ENCODE measurements at places on chromosomes 6 and 20.

GRCh38 chr6:55388211-55388610 is 60.9 kb downstream of the GFRAL start:
- DNase-seq, result no peak

- no peak for DNase-seq
Measured at GRCh38 chr6:16696496-16696895, 64.8 kb downstream of the ATXN1 start.

- DNase-seq, result no peak
Measured at GRCh38 chr20:39713076-39713840, 751.1 kb downstream of the DHX35 start.

DNA sequence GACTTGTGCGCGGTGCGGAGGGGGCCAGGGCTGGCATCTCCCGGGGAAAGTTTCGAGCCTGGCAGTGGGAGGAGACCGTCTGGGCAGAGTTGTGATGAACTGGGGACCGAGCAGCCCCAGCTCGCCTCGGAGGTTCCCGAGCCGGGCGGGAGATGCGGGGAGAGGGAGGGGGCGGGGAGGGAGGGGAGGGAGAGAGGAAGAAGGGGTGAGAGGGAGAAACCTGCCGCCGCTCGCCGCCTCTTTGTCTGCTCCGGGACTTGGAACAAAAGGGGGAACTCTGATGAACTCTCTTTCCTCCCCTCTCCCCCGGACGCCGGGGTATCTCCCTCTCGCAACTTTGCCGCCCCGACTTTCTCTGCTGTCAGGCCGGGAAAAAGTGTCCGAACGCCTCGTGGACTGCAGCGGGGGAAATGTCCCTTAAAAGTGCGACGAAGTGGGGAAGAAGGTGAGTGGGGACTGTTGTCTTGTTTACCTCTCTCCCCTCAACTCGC is 72.7 kb downstream of the SOX4 start:
- DNase-seq, result no peak

- DNase-seq, result no peak
Measured at GRCh38 chr6:134590449-134590848, 272.5 kb upstream of the SGK1 start.

DNA sequence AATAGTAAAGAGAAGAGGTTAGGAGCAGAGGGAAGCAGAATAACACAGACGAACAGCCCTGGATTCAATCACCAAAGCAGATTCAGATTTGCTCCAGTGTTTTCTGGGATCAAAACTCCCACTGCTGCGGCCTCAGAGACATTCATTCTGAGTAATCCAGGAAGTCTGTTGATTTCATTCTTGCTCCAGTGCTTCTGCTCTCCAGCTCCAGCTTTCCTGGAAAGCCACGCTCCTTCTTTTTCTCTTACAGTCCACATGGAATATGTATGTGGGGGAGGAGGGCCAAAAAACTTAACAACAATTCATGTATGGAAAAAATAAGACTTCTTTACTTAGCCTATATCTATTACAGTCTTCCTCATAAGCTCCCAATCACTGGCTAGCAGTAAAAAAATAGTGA is 26.4 kb upstream of the UST start:
- no peak for DNase-seq

- peak; percentile 16 for DNase-seq
Measured at GRCh38 chr6:112153926-112154607, 66.7 kb downstream of the FAM229B start.

DNA sequence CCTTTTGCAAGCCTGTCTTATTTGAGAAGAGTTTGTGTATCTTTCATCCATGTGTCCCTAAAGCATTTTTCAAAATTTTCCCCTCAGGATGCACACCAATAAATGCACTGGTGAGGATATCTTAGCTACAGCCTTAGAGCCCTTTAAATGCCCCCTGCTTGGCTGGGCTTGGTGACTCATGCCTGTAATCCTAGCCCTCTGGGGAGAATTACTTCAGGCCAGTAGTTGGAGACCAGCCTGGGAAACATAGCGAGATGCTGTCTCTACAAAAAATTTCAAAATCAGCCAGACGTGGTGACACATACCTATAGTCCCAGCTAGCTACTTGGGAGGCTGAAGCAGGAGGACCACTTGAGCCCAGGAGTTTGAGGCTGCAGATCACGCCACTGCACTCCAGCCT is 33.8 kb upstream of the PLCB4 start:
- DNase-seq, result no peak

DNA sequence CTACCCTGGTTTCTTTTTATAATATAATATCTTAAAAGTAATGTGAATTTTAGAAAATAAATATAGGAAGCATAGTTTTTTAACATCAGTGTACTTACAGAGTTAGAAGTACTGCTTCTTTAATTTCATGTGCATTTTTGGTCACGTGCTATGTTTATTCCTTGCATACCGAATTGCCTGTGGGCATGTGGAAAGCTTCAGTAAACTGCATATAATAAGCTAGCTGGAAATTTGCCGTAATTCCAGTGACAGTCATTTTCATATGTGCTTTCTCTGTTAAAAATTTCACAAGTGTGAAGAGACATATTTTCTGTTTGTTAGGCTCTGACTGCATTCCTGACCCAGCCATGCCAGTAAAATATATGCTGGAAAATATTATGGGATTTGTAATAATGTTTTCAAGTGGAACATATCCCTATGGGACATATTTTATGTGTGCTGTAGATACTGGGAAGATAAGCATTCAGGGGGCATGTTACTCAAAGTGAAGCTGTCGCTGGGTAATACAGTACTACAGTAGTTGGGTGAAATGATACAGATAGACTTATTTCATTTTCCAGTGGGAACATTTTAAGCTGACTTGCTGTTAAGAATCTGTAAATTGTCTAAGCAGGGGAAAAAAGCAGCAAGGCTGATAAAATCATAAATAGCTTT is 616.7 kb downstream of the FRK start:
- no peak for DNase-seq

DNA sequence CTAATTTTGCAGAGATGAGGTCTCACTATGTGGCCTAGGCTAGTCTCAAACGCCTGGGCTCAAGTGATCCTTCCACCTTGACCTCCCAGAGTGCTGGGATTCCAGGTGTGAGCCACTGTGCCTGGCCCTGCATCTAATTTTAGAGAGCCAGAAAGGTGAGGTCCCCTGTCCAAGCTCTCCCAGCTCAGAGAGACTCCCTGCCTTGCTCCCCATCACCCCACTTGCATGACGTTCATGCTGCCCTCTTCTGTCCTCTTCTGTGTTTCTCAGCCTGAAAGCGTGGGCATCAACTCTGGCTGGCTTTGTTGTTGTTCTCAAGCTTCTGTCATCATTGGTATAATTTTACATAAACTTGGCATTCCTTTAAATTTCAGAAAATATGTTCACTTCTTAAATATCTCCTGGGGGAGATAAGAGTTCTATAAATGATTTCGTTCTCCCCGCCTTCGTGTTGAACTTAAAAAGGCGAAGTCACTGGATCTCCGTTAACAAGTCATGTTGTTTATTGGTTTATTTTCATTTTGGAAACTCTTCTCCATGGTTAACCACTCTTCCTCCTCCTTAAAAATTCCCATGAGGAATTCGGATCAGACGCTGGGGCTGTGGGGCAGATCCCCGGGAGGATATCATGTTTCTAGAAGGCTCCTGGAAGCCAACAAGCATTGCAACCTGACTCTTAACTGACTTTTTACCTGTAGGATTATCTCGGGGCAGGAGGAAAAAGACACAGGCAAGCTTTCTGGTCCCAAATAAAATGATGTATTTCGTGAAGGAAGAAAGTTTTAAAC is 13.2 kb upstream of the PARD6B start:
- no peak for DNase-seq

- DNase-seq, result no peak
Measured at GRCh38 chr6:30724906-30725667, 4.9 kb downstream of the TUBB start.

GRCh38 chr6:113178349-113178748 is 678.8 kb upstream of the MARCKS start:
- DNase-seq, result no peak

- DNase-seq, result no peak
Measured at GRCh38 chr6:79813143-79813850, 134.1 kb downstream of the ELOVL4 start.

- no peak for DNase-seq
Measured at GRCh38 chr6:111610548-111611172, 5.0 kb upstream of the TRAF3IP2 start.

GRCh38 chr6:157774153-157775135 is 48.6 kb upstream of the SNX9 start:
- no peak for DNase-seq

DNA sequence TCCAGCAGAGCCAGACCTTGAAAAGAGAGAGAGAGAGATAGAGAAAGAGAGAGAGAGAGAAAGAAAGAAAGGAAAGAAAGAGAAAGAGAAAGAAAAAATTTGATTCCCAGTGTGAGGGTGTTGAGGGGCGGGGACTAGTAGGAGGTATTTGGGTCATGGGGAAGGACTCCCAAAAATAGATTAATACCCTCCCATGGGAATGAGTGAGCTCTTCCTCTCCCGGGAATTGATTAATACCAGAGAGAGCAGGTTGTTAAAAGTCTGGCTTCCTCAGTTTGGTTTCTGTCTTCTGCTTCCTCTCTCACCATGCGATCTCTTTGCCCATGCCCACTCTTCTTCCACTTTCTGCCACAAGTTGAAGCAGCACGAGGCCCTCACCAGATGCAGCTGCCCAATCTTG is 28.8 kb upstream of the CFAP206 start:
- no peak for DNase-seq

- peak; percentile 15 for DNase-seq
Measured at GRCh38 chr6:46781478-46782378, 11.5 kb upstream of the MEP1A start.

- no peak for DNase-seq
Measured at GRCh38 chr20:20734475-20734948, 22.1 kb upstream of the RALGAPA2 start.

- no peak for DNase-seq
Measured at GRCh38 chr20:20594171-20594530, 118.3 kb downstream of the RALGAPA2 start.

GRCh38 chr6:119274197-119274595 is 75.4 kb downstream of the MAN1A1 start:
- DNase-seq, result no peak

GRCh38 chr6:147000545-147001488 is 203.4 kb upstream of the STXBP5 start:
- no peak for DNase-seq

GRCh38 chr6:122833021-122833491 is 44.0 kb downstream of the SMPDL3A start:
- no peak for DNase-seq

DNA sequence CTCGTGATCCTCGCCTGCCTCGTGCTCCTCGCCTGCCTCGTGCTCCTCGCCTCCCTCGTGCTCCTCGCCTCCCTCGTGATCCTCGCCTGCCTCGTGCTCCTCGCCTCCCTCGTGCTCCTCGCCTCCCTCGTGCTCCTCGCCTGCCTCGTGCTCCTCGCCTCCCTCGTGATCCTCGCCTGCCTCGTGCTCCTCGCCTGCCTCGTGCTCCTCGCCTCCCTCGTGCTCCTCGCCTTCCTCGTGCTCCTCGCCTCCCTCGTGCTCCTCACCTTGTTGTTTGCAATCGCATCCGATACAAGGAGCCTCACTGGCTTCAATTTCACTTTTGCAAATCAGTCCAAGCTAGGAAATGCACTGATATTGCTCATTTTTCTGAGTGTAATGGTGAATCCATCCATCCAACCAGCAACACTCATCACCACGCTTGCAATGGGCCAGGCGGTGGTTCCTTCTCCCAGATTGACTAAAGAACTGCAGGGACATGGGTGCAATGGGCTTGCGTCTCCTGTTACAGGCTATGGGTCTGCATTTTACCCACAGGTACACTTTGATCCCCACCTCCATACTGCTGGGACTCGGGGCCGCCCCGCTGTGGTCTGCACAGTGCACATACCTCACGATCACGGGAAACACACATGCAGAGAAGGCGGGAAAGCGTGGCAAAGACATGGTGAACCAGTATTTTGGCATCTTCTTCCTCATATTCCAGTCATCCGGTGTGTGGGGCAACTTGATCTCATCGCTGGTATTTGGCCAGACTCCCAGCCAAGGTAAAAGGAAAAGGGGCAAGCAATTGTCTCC is 4.6 kb downstream of the UNC93A start:
- no peak for DNase-seq

DNA sequence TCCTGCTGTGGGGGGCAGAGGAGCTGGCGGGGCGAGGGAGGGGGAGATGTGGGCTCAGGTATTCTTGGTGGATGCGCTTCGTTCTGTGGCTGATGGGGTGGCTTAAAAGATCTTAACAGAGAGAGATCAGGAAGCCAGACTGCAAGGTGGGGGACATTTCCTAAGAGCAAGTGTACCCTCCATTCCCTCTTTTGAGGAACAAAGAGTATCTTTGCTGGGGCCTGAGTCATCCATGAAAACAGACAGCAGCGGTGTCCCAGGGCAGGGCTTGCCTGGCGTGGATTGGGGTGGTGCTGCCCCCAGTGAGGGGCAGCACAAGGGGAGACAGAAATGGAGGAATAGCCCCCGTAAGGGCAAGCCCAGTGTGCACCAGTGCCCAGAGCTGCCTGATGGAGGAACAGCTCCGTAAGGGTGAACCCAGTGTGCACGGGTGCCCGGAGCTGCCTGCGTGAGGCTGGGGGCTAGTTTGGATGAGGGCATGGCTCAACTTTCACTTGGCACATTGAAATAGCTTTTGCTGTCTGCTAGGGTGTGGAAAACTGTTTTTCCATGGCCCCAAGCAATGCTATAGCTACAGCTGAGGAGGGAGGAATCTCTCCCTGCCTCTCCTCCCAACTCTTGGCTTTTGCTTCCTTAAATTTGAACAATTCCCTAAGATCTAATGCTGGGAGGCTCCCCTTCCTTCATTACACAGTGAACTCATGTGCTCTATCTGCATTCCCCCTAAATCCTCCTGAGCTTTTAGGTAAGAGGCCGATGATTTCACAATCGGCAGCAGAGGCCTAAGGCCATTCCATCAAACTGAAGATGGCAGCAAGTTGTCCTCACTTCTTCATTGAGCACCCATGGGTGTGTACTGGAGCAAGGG is 12.9 kb downstream of the MAPK13 start:
- no peak for DNase-seq

- DNase-seq, result no peak
Measured at GRCh38 chr20:998231-998830, 3.8 kb downstream of the RSPO4 start.

- no peak for DNase-seq
Measured at GRCh38 chr20:35398660-35399144, 13.1 kb downstream of the UQCC1 start.

DNA sequence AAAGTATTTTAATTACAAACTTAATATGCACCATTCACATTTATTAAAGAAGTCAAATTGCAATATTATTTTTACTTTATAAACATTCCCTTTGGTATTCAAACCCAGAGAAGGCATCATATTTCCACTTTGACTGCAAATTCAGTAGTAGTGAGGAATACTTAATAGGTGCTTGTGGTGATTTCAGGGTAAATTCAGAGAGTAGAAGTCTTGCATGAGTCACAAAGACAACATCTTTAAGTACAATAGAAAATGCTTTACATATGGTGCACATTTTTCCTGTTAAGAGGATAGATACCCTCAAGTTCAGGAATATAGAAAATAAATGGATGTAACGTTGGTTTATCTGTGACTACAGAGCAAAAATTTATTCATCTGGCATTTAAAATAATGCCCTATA is 390.2 kb downstream of the TENT5A start:
- no peak for DNase-seq

DNA sequence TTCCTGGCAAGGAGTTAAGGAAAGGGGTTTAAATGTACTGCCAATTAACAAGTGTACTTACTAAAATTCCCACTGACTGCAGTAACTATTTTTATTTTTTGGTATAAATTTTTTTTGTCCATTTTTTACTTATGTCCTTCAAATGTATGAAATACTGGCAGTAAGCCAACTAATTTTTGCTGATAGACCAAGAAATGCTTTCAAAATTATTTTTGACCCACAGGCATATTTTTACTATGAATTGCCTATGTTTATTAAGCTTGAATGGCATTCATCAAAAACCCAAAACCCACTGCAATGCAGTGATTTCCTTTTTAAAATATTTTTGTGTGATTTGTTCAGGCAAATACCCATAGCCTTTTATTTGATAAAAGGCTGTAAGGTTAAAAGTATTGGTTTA is 560.1 kb downstream of the UTRN start:
- no peak for DNase-seq
